ENCODE measurements at places on chromosomes 4 and X.
A peak's percentile ranks its signal among the peaks of the same experiment; 100 is the strongest.

DNA sequence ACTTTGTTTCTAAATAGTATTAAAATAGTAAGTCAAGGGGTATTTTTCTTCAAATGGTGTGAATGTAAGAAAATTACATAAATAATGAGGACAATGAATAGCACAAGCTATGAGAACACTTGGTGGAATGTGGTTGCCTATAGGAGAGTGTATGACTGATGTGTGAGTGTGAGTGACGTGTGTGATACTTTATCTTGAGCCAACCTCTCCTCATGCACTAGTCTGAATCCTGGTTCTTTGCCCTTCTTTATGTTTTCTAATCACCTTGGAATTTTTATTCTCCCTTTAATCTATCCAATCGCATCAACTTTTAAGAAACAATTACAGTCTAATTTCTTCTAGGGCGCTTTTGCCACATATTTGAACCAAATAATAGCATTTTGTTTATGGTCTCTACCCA is 98.2 kb downstream of the YIPF7 start:
- DNase-seq, result no peak

- DNase-seq, result no peak
Measured at GRCh38 chr4:109861916-109862511, 14.1 kb downstream of the LRIT3 start.

- DNase-seq, result peak; percentile 64
Measured at GRCh38 chr4:36244257-36245082, at the start of gene ARAP2. Gene ARAP2, minus strand, starts transcription at chr4:36244514. Its CDS starts 15,028 bp downstream, at chr4:36229486.

DNA sequence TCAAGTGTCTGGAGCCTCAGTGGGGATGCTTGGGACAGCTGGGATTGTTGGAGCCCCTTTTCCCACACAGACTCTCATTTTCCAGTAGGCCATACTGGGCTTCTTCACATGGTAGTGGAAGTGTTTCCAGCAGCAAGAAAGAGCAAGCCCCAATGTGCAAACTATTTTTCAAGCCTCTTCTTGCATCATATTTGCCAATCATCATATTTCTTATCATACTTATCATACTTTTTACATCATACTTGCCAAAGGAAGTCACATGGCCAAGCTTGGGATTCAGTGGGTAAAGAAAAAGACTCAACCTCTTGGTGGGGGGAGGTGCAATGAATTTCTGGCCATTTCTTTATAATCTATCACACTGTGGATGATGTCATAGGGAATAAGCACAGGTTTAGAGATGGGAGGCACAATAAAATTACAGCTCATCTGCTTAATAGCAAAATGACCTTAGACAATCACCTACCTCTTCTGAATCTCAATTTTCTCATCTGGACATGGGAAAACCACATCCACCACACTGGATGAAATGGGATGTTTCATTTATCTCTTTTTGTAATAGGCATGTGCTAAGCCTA is 174.2 kb downstream of the MID1IP1 start:
- no peak for DNase-seq

DNA sequence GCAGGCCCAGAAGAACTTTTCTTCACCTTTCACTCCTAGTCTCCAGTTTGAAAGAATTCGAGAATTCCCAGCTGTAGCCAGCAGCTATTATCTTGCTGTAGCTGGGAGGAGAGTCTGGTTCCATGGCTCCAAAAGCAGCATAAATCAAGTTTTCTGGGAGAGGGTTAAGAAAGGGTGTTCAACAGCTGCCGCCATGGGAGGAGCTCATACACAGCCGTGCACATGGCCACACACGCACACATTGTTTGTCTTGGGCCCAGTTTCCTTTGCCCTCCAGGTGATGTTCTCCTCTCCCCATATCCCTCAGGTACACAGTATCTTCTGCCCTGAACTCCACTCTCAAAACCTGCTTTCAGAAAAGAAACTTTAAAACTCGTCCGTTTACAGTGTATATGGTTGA is 4.1 kb upstream of the GPC3 start:
- no peak for DNase-seq

GRCh38 chrX:136608295-136608933 is 39.5 kb upstream of the CD40LG start:
- peak; percentile 57 for DNase-seq

DNA sequence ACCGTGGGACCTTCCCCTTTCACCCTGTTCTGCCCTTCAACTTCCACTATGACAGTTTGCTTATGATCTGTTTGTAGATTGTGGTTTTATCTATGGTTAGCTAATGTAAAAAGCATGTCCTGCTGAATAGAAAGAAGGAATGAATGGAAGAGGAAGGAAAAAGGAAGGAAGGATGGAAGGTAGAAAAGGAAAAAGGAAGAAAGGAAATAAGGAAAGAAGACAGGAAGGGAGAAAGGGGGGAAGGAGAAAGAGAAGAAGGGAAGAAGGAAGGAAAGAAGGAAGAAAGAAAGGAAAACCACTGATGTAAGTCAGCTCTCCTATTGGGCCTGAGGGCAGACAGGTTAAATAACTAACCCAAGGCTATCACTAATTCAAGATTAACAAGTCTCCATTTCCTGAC is 319.1 kb upstream of the KLF3 start:
- DNase-seq, result no peak

- DNase-seq, result no peak
Measured at GRCh38 chr4:25011135-25011866, 19.4 kb downstream of the LGI2 start.

GRCh38 chr4:78040431-78040830 is 16.7 kb upstream of the FRAS1 start:
- no peak for DNase-seq

- DNase-seq, result no peak
Measured at GRCh38 chr4:181859439-181859838, 383.8 kb upstream of the TENM3 start.

DNA sequence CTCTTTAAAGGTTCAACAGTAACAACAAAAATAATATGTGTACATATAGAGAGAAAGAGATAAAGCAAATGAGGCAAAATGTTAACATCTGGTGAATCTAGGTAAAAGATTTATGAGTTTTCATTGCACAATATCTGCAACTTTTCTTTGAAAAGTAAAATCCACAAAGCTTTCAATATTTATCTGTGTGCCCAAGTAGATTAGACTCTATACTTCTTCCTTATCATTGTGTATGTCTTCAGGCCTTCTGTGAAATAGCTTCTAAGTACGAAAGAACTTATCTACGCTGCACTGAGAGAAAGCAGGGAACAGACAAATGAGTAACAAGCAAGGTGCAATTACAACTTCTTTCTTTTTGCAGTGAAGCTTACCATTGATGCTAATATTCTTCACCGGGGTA is 81.6 kb downstream of the NPNT start:
- no peak for DNase-seq

DNA sequence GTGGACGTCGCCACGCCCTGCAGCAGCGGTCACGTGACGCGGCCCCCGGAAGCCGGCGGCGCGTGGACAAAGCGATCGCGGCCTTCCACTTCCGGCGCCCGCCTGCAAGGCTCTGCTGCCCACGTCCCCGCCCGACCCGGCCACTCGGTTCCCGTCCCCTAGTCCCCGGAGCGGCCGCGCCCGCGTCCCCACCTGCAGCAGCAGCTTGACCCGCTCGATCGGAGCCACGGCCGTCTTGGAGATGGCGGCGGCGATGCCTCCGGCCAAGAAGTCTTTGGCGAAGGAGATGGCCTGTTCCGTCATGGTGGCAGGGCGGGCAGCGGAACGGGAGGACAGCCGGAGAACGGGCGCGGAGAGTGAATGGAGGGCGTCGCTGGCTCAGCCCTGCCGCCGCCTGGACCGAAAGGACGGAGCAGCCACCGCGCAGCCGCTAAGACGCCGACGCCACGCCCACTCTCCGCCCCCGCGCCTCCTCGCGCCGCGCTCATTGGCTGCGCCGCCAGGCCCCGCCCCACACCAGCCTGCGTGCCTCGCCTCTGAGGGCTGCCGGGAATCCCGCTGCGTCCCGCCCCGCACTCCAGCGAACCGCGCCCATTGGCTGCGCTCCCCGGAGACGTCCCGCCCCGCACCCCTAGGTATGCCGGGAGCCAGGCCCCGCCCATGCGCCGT is at the start of gene SLC25A6:
Gene SLC25A6 (minus strand): TSS at position 407 of the 669 bp plus-strand sequence. CDS start 104 bp downstream, at position 303.
- DNase-seq, result peak; percentile 98

DNA sequence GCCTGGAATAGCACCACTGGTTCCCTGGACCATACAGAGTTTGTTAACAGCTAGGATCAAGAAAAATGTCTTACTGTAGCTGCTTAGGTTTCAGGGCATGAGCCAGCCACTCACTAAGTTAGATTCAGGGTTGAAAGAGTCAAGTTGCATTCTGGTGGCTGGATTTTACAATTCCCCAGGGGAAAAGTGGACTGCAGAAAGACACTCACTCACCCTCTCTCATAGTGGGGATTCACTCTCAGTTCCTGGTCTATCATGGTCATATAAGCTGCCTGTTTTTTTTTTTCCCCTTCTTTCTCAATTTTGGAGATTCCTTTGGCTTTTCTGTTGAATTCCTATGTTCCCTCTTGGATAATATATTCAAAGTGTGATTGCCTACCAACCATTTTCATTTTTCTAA is 744.2 kb upstream of the GRIA3 start:
- DNase-seq, result no peak

- DNase-seq, result no peak
Measured at GRCh38 chr4:105092356-105092755, 54.3 kb upstream of the TET2 start.

- no peak for DNase-seq
Measured at GRCh38 chrX:56788717-56789122, 59.7 kb downstream of the NBDY start.

DNA sequence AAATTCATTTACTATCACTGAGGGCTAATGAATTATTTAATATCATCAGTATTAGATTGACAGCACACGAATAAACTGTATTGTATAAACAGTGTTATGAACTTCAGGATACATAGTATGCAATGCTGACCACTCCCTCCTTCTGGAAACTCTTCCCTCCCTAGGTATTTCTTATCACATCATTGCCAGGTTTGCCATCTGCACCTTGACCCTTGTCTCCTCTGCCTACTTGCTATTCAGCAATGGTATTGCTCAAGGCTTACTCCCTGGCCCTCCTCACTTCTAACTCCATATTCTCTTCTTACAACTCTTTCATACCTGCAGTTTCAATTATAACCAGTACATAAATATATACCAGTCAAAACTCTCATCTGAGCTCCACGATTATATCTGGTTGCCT is 38.9 kb downstream of the ATP8A1 start:
- no peak for DNase-seq

DNA sequence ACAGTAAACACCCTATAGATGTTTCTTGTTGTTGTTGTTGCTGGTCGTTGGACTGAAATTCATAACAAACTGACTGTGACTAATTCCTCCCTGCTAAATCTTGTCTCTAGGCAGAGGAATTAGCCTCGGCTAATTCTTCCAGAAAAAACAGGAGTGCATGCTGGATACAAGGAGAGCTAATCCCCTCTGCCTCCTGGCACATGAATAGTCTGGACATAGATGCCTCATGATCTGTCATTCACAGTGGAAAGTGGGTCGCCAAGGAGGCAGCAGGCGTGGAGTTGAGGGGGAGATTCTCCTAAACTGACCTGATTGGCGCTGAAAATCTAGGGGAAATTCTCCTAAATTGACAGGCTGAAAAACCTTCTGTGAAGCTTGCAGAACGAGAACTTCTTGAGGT is 220.1 kb downstream of the DCTD start:
- no peak for DNase-seq

GRCh38 chrX:74449937-74450330 is 28.6 kb downstream of the SLC16A2 start:
- DNase-seq, result no peak

DNA sequence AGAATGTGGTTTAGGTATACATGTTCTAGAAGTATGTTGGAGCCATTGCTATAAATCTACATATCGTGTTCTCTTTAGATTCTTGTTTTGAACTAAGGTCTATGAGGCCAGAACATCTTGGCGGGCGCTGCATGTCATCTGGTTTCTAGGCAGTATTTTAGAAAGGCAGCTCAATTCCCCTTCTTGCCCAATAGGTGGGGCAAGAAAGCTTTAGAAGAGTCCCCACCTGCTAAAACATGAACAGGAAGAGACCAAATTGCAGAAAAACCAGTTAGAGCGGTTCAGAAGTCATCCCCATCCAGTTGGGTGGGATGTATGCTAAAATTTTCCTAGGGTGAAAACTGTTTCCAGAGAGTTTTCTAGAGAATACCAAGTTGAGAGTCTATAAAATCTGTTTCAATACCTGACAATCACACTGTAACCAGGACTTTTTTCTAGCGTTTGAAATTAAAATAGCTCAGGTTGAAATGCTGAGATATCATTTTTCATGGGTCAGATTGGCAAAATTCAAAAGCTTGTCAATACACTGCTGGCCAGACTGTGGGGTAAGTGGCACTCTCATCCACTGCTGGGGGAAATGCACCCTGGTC is 17.5 kb upstream of the SH3KBP1 start:
- no peak for DNase-seq

All from naive thymus-derived CD8-positive, alpha-beta T cell (primary cell).